Dorsolateral prefrontal cortex (tissue), 122 donors: ENCODE measurements at places on chromosomes 2 and 18.

- no peak for DNase-seq
These were observed 259.8 kb upstream of the CCDC68 start for GRCh38 chr18:55219059-55219458.

GRCh38 chr2:5986801-5987787, 294.9 kb downstream of the SOX11 start:
- no peak for DNase-seq

- no peak for DNase-seq
These were observed 541.0 kb upstream of the ZEB2 start for GRCh38 chr2:145060876-145061275.

- no peak for DNase-seq
These were observed 707 bp downstream of the KRCC1 start for GRCh38 chr2:88054782-88055370.

DNA sequence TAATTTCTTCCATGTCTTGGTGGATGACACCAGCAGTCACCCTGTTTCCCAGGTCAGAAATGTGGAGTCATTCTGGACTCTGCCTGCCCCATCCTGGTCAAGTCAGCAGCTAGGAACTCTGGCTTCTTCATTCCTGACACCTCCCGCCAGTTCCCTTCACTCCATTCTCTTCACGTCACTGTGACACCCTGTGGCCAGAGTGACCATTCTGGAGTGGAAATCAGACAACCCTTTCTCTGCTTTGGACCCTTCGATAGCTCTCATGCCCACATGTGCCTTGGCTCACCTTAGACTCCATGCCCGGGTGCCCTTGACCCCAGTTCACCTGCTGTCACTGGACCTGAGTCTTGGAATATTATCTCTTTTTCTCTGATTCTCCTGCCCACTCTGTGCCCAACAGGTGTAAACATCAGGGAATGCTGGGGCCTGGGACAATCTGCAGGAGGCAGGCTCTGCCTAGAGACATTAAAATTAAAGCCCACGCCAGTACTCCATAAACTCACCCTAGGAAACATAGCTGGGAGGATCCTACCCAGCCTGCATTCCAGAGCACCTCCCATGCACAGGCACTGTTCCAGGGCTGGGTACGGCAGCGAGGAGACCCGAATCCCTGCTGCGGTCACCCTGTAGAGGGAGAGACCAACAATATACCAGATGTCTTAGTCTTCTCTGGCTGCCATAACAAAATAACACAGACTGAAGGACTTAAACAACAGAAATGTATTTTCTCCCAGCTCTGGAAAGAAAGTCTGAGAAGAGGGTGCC, 41.1 kb upstream of the FAHD2A start:
- DNase-seq, result no peak

GRCh38 chr2:173749315-173749714, 215.9 kb downstream of the SP3 start:
- no peak for DNase-seq

DNA sequence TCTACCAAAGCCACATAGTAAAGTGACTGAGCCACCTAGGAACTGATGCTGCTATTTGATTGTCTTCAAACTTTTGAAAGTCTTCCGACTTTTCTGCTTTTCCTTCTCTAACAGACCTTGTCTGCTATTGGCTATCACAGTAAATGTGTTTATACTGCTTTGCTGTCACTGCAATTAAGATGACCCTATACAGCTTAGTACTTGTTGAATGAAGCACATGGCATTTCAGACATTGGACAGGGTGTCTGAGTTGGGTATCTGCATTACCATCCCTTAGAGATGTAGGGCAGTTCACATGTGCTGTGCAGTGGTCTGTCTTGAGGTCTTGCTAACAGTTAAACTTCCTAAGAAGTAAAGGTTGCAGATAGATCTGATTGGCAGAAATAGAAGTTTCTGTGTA, 3.6 kb downstream of the WDR43 start:
- no peak for DNase-seq

DNA sequence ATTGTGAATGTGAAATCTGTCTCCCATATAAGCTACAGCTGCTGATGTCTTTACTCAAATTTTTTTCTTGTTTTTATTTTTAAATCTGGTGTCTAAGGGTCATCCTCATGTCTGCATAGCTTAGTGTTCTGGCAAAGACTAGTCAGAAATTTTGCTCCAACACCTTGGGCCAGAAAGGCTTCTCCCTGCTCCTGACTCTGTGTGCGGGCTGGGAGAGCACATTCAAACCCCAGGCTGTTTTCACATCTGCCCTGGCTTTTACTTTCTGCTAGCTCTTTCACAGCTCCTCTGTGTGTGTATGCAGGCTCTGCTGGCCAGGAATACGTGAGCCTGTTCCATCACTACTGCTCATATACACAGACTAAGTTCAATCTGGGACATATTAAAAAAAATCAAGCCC, 102.9 kb upstream of the RIOK3 start:
- DNase-seq, result no peak

GRCh38 chr2:20077411-20077940, 26.0 kb upstream of the LAPTM4A start:
- no peak for DNase-seq

- DNase-seq, result no peak
These were observed 29.6 kb downstream of the SLC9A4 start for GRCh38 chr2:102502576-102502975.

DNA sequence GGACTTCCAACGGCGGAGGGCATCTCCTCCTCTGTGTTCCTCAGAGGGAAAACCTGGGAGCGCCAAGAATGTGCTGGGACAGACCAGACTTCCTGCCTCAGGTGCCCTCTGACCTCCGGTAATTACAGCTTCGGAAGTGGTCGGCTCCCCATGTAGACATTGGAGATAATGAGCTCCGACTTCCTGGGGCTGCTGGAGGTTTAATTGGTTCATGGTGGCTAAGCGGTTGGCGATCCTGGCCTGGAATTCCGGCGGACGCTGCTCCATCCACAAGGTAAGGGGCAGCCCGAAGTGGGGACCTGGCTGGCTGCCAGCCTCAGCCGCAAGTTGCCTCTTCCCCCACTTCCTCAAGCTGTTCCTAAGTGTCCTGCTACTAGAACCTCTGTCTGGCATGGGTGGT, 83.2 kb upstream of the EPC2 start:
- DNase-seq, result no peak
